Fibroblast of upper back skin (primary cell): ENCODE measurements at places on chromosomes 12 and 14.

- no peak for DNase-seq
Observed at GRCh38 chr12:38113991-38114390, 202.6 kb upstream of the ALG10B start.

- DNase-seq = no peak
Observed at GRCh38 chr14:53957739-53958138, 1.1 kb upstream of the BMP4 start.

- no peak for DNase-seq
Observed at GRCh38 chr12:48629541-48629940, 52.5 kb downstream of the KANSL2 start.

GRCh38 chr12:22978962-22979361, 354.0 kb downstream of the ETNK1 start:
- DNase-seq = peak; percentile 97

- no peak for DNase-seq
Observed at GRCh38 chr12:12908252-12908651, 16.9 kb downstream of the GPRC5A start.

DNA sequence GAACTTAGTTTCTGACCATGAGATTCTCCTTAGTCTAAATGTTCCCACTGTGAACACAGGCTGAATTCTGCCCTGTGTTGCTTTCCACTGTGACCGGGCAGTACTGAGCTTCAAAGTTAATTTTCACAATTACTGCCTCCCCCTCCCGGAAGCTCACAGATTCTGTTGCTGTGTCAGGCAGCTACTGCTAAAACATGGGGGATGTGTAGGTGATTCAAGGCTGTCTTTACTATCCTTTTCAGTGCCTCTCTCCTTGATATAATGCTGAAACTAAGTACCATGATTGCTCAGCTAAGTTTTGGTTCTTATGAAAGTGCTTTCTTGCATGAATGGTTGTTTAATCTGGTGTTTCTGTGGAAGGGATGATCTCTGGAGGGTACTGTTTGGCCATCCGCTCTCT, 428.3 kb upstream of the NOVA1 start:
- DNase-seq = no peak

DNA sequence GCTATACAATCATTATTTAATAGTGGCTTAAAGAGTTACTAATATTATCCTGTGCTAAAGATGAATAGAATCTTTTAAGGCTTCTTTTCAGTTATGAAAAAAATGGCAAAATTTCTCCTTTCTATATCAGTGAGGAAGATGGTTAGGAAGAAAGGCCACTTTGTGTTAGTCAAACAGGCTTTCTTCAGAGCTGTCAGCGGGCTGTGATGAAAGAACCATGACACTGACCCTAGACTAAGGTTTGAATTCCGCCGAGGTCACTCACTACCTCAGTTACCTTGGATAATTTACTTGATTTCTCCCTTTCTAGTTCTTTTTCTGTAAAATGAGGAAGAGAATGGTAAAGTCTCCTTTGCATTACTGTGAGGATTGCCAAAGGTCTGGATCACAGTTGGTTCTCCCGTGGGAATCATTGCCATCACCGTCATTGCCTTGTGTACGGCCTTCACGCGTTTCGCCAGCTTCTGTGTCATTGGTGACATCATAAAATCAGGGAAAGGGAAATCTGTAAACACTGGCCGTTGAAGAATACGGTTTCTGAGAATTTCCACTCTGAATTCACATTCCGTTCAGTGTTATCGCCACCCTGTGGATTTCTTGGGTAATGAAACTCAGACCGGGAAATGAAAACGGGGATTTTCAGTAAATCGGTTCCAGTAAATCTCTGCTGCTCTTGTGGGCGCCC, 26.7 kb upstream of the YBX3 start:
- peak; percentile 90 for DNase-seq

DNA sequence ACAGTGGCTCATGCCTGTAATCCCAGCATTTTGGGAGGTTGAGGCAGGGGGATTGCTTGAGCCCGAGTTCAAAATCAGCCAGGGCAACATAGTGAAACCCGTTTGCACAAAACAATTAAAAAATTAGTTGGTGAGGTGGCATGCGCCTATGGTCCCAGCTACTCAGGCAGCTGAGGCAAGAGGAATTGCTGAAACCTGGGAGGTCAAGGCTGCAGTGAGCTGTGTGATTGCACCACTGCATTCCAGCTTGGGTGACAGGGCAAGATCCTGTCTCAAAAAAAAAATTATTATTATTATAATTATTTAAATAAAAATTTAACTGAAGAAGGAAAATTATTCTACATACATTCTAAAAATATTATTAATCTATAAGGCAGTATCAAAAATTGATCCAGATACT, 164.1 kb downstream of the ITPR2 start:
- no peak for DNase-seq

DNA sequence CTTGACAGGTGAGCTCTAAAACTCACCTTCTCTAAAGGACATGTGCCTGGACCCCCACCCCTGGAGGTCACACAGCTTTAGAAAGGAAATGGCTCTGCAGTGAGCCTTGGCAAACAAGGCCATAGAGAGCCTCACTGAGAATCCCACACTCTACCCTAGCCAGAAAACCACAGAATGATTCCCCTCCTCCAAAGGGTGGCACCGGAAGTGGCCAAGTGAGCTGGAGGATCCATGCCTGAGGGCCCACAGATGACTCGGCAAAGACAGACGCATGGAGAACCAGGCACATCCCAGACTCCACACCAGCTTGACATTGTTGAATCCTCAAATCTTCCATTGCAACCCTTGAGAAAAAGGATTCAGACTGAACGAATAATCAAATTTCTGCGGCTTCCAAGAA, 54.2 kb upstream of the PTHLH start:
- no peak for DNase-seq

GRCh38 chr12:44436756-44437155, 439.4 kb downstream of the NELL2 start:
- no peak for DNase-seq

DNA sequence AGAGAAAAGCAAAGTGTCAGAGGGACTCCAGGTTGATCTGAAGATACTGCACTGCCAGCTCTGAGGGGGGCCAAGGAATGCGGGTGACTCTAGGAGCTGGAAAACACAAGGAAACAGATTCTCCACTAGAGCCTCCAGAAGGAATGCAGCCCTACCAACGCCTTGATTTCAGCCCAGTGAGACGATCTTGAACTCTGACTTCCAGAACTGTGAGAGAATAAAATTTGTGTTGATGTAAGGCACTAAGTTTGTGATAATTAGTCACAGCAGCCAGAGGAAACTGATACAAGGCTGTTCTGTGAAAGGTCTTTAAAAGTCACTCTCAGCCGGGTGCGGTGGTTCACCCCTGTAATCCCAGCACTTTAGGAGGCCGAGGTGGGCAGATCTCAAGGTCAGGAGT, 34.2 kb downstream of the CKAP4 start:
- no peak for DNase-seq

DNA sequence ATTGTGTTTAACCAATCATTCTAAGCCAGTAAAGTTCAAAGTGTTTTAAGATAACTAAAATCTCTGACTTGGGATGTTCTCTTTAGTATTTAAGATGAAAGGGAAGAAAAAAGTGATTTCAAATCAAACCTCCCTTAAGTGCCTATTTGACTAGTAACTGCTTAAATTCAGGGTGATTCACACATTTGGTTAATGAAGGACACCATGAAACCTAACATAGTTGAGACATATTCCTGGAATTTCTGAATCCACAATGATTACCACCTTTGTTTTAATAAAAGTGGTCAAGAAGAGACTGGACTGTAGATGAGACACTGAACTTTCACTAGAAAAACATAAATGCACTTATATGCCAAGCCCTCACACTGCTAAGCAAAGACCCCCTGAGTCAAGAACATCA, 138.7 kb downstream of the MED13L start:
- peak; percentile 27 for DNase-seq

DNA sequence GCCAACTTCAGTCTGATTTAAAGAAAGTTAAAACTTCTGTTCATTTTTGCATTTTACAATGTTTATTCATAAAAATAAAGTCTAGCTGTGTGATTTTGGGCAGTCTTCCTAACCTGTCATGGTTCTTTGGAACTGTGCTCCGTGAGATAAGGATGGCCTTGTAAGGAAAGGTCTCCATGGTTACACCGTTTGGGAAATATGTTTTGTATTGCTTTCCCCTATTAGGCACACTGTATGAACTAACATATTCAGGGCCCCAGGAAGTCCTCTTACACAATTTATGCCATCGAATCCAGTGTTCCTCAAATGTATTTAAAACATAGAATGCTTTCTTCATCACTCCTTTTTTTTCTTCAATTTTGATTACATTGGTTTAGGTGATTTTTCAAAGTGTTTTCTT, 54.5 kb downstream of the APAF1 start:
- no peak for DNase-seq

- DNase-seq = no peak
Observed at GRCh38 chr14:50225974-50226297, 5.4 kb downstream of the SOS2 start.

DNA sequence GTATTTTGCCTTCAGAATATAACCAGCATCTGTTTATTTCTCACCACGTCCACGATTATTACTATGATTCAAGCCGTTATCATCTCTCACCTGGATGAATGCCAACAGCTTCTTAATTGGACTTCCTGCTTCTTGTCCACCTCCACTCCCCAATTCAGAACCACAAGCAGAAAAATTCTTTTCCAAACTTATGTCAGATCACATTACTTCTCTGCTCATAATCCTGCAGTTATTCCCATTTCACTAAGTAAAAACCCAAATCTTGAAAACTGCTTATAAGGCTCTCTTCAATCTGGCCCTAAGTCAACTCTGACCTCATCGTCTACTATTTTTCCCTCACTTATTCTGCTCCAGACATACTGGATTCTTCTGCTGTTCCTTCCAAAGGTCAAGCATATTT, 2.0 kb downstream of the CRY1 start:
- DNase-seq = peak; percentile 74

- no peak for DNase-seq
Observed at GRCh38 chr14:101054671-101055070, 151.1 kb upstream of the RTL1 start.

GRCh38 chr12:26239122-26239851, 43.9 kb downstream of the SSPN start:
- peak; percentile 98 for DNase-seq

- DNase-seq = no peak
Observed at GRCh38 chr12:58408516-58408915, 467.1 kb downstream of the ATP23 start.

GRCh38 chr12:81542065-81543010, 216.8 kb downstream of the PPFIA2 start:
- peak; percentile 37 for DNase-seq
